Breast epithelium (tissue), 4 donors: ENCODE measurements at places on chromosomes 2 and 18. TPM values are rescaled to one million over a fixed set of nuclear protein-coding genes. Genes with fewer than 3 reads are reported as not detected.

GRCh38 chr2:218310853-218311540, 18.7 kb upstream of the TMBIM1 start:
- H3K27me3 ChIP-seq: no peaks in the 10 kb centered on the region
- no peaks in the 10 kb centered on the region for H3K36me3 ChIP-seq
- no peak for DNase-seq
- no peaks in the 10 kb centered on the region for H3K4me1 ChIP-seq
- no peak overlapping the region for H3K4me3 ChIP-seq

DNA sequence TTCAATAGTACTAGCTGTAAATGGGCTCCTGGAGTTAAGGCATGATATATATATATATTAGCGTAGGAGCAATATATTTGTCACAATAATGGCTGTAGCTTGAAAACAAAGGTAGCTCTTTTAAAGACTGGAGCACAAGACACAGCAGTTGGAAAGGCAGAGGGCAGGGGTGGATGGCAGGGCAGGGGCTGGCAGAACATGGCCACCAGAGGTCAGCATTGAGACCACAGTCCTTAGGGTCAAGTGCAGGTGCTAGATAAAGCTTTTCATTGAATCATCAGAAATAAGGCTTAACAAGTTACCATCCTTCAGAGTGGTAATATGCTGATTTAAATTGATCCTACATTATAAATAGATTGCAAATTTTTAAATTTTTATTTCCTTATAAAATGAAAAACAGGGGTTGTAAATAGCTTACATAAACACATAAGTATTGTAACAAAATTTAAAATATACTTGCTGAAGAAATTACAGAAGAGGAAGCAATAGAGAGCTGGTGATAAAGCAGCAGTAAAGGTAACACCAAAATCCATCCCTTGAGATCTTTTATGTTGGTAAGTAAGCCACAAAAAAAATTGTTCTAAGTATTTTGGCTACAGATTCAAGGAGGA, 161.2 kb upstream of the PIEZO2 start:
- no peaks in the 10 kb centered on the region for H3K27me3 ChIP-seq
- H3K4me1 ChIP-seq: no peaks in the 10 kb centered on the region
- no peaks in the 10 kb centered on the region for H3K36me3 ChIP-seq

DNA sequence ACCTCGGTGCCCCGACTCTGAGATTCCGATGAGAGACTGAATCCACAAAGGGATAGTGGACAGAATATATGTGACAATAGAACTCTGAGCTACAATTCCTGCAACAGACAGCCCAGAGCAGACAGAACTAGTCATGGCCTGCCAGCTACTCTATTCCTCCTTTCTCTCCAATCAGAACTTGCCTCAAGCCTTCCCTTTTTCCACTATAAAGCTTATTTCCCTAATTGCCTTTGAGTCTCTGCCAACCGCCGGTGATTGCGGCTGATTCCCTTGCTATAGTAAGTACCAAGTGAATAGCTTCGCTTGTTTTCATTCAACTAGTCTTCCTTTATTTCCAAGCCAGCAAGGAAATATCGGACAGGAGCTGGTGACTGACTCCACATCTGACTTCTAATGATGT, 96.8 kb downstream of the DSC3 start:
- H3K27ac ChIP-seq: no peak overlapping the region
- no peaks in the 10 kb centered on the region for H3K36me3 ChIP-seq
- H3K4me3 ChIP-seq: no peak overlapping the region
- DNase-seq: no peak
- no peaks in the 10 kb centered on the region for H3K27me3 ChIP-seq
- H3K4me1 ChIP-seq: no peaks in the 10 kb centered on the region

- H3K27ac ChIP-seq: no peak overlapping the region
- no peak for DNase-seq
- no peaks in the 10 kb centered on the region for H3K4me1 ChIP-seq
- H3K36me3 ChIP-seq: no peaks in the 10 kb centered on the region
These were observed 82.8 kb downstream of the ASXL3 start for GRCh38 chr18:33660696-33661310.

ARL5A gene
- total RNA-seq: 63.1 TPM
